Large intestine (tissue), 12 donors: ENCODE measurements at places on chromosomes 2 and 18. TPM values are rescaled to one million over a fixed set of nuclear protein-coding genes. Genes with fewer than 3 reads are reported as not detected.

The RNASEH1 gene
- polyA plus RNA-seq: 15.2 TPM

The SLC25A52 gene
- 0.04 TPM for polyA plus RNA-seq

GRCh38 chr18:35344736-35345459, 678 bp upstream of the ZNF24 start:
- peaks cover 9% of the 10 kb centered on the region for H3K36me3 ChIP-seq
- H3K4me1 ChIP-seq: peaks cover 9% of the 10 kb centered on the region
- peak; percentile 16 for DNase-seq
- no peaks in the 10 kb centered on the region for H3K27me3 ChIP-seq
- H3K4me3 ChIP-seq: peak overlapping the region; percentile 93

DNA sequence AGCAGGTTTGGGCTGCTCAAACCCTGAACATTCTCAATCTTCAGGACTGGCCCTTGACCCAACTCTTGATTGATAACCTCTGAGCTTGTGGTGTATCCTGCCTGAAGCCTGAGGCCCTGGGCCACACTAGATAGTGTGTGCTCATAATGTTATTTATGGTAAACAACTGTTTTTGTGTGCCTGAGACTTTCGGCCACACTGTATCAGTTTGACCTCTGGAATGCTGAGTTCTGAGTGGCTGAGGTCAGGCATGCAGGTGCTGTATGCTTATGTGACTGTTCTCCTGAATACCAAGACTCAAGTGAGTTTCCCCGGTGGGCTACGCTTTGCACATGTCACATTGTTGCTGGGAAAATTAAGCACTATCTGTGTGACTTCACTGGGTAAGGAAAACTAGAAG, 82.2 kb upstream of the RMP24 start:
- H3K27me3 ChIP-seq: no peaks in the 10 kb centered on the region
- no peak overlapping the region for H3K4me3 ChIP-seq
- no peaks in the 10 kb centered on the region for H3K36me3 ChIP-seq
- DNase-seq: no peak
- no peak overlapping the region for H3K27ac ChIP-seq
- H3K4me1 ChIP-seq: no peaks in the 10 kb centered on the region

The ABHD1 gene
- 2.0 TPM for polyA plus RNA-seq

- H3K4me1 ChIP-seq: no peaks in the 10 kb centered on the region
- H3K36me3 ChIP-seq: no peaks in the 10 kb centered on the region
- DNase-seq: no peak
These were observed 356.3 kb downstream of the SATB2 start for GRCh38 chr2:199101487-199101886.

GRCh38 chr2:239273280-239274234, 127.3 kb downstream of the HDAC4 start:
- peaks cover 16% of the 10 kb centered on the region for H3K4me1 ChIP-seq
- no peak overlapping the region for H3K4me3 ChIP-seq
- no peaks in the 10 kb centered on the region for H3K27me3 ChIP-seq
- no peaks in the 10 kb centered on the region for H3K36me3 ChIP-seq
- no peak overlapping the region for H3K27ac ChIP-seq
- DNase-seq: no peak

- no peaks in the 10 kb centered on the region for H3K36me3 ChIP-seq
- peaks cover 15% of the 10 kb centered on the region for H3K4me1 ChIP-seq
- no peaks in the 10 kb centered on the region for H3K27me3 ChIP-seq
- H3K4me3 ChIP-seq: no peak overlapping the region
- no peak for DNase-seq
These were observed 199.2 kb upstream of the COPS8 start for GRCh38 chr2:236886456-236886855.

The OR6B2 gene
- not detected for polyA plus RNA-seq

DNA sequence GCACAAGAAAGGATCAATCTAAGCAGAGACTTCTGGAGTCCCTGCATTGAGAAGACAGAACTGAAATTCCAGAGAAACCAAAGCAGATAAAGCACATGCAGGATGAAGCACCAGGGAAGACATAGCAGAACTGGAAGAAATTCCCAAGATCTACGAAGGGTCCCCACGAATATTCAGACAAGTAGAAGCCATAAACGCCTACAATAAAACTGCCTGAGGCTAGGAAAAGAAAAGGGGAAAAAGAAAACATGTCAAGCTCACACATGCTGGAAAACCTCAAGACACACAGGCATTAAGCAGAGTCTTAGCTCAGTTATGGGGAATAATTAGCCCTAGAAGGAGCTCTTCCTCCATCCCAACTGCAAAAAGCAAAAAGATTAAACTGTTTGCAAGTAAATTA, 171.2 kb downstream of the NBAS start:
- no peaks in the 10 kb centered on the region for H3K27me3 ChIP-seq
- no peak for DNase-seq
- no peak overlapping the region for H3K4me3 ChIP-seq
- H3K4me1 ChIP-seq: no peaks in the 10 kb centered on the region
- peaks cover 12% of the 10 kb centered on the region for H3K36me3 ChIP-seq
- H3K27ac ChIP-seq: no peak overlapping the region

DNA sequence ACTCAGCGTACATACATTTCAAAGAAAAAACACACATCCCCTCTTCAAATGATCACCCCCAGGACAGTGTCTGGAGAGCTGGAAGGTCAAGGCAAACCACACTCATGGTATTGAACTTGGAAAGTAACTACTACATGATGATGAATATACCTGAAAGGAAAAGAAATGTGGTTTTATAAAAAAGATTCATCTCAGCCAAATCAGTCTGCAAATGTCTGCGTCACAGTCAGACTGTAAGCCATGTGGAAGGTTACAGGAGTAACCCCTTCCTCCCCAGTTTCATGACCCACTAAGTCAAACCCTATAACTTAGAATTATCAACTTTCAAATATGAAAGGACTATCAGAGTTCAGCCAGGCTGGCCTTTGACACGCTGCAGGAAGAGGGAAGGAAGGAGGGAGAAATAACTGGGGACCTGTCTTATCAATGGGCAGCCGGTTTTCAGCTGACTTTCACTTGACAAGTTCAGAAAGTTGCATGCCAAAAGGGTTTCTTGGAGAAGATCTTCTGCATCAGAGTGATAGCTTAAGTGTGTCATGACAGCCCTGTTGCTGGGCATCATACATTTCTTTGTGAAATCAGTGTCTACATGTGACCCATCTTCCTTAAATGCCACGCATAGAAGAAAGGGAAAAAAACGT, 7.0 kb upstream of the BMP10 start:
- no peak for DNase-seq
- no peaks in the 10 kb centered on the region for H3K36me3 ChIP-seq
- no peak overlapping the region for H3K27ac ChIP-seq
- H3K4me3 ChIP-seq: no peak overlapping the region
- H3K27me3 ChIP-seq: peaks cover 9% of the 10 kb centered on the region

- DNase-seq: no peak
- H3K27me3 ChIP-seq: no peaks in the 10 kb centered on the region
- H3K27ac ChIP-seq: no peak overlapping the region
- H3K36me3 ChIP-seq: no peaks in the 10 kb centered on the region
These were observed 86.4 kb upstream of the FN1 start for GRCh38 chr2:215522237-215522636.

DNA sequence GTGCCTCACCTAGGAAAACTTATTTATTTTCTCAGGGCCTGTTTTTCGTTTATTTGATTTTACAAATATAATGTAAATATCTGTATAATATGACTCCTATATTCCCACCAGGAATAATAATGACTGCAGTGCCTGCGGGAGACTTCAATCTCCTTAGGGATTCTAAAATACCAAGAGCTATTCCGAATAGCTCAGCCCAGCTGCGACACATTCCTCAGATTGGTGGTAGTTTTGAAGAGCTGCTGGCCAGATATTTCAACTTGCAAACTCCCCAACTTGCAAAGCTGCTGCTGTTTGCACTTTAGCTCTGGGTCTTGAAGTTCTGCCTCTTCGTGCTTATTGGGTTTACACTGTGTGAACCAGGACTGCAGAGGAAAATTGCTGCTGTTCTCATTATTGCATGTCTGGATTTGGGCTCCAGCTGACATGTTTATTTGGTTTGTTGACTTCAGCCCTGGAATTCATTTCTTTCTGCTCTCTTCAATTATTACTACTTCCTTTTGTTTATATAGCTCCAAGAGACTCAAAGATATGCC, 480.2 kb upstream of the CHST9 start:
- no peaks in the 10 kb centered on the region for H3K27me3 ChIP-seq
- no peak for DNase-seq
- peaks cover 7% of the 10 kb centered on the region for H3K4me1 ChIP-seq
- no peak overlapping the region for H3K27ac ChIP-seq
- no peak overlapping the region for H3K4me3 ChIP-seq
- H3K36me3 ChIP-seq: no peaks in the 10 kb centered on the region

DNA sequence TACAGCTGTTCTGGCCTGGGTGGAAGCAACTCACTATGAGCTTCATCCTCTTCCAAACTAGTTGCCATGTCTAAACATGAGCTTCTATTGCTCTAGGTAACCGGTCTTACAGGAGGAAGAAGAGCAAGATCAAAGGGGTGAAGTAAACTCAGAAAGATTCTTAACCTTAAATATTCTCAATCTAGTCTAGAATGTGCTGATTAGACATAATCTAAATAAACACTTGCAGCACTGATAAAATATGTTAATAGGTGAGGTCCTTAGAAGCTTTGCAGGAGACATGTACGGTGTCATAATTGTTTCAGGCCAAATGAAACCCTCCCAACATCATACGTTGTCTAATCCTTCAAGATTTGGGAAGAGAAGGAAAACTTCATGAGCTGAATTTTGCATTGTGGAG, 431.6 kb upstream of the FSHR start:
- no peaks in the 10 kb centered on the region for H3K27me3 ChIP-seq
- no peaks in the 10 kb centered on the region for H3K36me3 ChIP-seq
- no peaks in the 10 kb centered on the region for H3K4me1 ChIP-seq
- no peak for DNase-seq
- no peak overlapping the region for H3K4me3 ChIP-seq

The SEC11C gene
- 114 TPM for polyA plus RNA-seq

DNA sequence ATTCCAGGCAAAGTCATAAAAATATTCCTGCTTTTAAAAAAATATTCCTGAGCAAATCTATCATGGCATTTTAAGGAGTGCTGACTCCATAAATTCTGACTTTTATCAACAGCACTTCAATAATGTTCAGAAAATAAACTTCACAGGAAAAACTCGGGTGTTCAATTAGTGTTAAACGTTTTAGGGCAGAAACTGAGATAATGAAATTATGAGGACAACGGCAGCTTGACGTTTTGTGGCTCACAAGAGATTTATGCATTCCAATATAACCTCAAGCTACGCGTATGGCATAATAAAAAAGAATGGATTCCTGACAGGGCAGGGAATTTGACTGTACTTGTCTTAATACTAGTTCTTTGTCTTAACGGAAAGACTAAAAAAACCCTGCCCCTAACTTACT, 133.2 kb downstream of the ICOS start:
- no peak overlapping the region for H3K4me3 ChIP-seq
- H3K27ac ChIP-seq: no peak overlapping the region
- no peaks in the 10 kb centered on the region for H3K4me1 ChIP-seq

- DNase-seq: peak; percentile 21
- no peaks in the 10 kb centered on the region for H3K4me1 ChIP-seq
- H3K27ac ChIP-seq: no peak overlapping the region
These were observed 28.8 kb upstream of the DDX18 start for GRCh38 chr2:117785740-117786139.

DNA sequence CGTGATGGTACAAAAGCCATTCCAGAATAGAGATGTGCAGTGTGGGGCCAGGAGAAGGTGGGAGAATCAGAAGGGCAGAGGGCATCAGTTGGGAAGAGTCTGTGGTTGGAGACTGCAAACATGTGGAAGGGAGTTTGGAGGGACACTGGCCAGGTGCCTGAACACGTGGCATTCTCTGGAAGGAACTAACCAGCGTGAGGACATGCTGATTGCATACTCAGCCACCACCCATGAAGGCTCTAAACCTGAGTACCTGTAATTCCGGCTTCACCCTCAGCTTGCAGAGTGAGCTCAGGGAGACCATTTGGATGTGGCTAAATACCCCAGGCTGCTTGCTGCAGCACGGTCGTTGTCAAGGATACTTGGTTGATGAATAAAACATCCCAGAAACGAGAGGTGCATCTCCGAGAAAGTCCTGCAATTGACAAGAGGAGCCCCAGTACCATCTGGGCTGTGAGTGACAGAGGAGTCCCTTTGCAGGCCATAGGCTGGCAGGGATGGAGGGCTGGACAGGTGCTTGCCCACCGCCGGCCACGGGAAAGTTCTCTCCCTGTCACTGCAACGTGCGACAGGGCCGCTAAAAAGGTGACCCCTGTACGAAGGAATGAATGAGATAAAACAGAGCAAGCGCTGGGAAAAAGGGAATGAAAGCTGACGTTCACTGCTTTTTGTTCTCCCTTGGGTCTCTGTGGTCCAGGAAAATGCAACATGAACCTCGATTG, 5.0 kb downstream of the ACKR3 start:
- DNase-seq: no peak
- peaks cover 56% of the 10 kb centered on the region for H3K4me1 ChIP-seq
- peaks cover 43% of the 10 kb centered on the region for H3K36me3 ChIP-seq
- H3K4me3 ChIP-seq: peak overlapping the region; percentile 2

The LRP1B gene
- polyA plus RNA-seq: 1.0 TPM

GRCh38 chr2:1081451-1082225, 131.0 kb downstream of the SNTG2 start:
- no peaks in the 10 kb centered on the region for H3K36me3 ChIP-seq
- H3K4me1 ChIP-seq: no peaks in the 10 kb centered on the region
- H3K4me3 ChIP-seq: no peak overlapping the region

GRCh38 chr18:42039396-42039795, 84.4 kb downstream of the PIK3C3 start:
- no peak overlapping the region for H3K27ac ChIP-seq
- no peak for DNase-seq
- no peaks in the 10 kb centered on the region for H3K4me1 ChIP-seq
- H3K27me3 ChIP-seq: no peaks in the 10 kb centered on the region

DNA sequence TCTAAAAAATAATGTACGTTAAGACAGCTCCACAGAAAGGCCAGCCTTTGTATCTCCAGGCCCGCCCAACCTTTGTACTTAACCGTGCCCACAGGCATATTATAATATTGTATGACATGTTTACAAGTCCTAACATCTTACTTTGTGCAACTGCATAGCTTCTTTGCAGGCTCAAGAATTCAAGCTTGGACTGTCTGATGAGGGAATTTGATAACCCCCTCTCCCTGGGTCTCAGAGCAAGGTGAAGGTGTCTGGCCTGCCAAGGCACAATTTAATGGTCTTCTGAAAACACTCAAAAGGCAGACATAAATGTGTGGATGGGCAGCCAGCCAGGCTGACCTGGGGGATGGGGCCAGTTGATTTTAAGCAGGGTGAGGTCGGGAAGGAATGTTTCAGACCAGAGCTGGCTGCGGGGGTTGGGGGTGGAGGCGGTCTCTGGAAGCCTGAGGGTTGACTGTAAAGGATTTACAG, 732.7 kb upstream of the FANCL start:
- no peaks in the 10 kb centered on the region for H3K4me1 ChIP-seq
- no peak for DNase-seq
- no peak overlapping the region for H3K4me3 ChIP-seq
- no peaks in the 10 kb centered on the region for H3K27me3 ChIP-seq

The FMNL2 gene
- 35.3 TPM for polyA plus RNA-seq
